ENCODE measurements at places on chromosomes 5 and 9.
A peak's percentile ranks its signal among the peaks of the same experiment; 100 is the strongest.

DNA sequence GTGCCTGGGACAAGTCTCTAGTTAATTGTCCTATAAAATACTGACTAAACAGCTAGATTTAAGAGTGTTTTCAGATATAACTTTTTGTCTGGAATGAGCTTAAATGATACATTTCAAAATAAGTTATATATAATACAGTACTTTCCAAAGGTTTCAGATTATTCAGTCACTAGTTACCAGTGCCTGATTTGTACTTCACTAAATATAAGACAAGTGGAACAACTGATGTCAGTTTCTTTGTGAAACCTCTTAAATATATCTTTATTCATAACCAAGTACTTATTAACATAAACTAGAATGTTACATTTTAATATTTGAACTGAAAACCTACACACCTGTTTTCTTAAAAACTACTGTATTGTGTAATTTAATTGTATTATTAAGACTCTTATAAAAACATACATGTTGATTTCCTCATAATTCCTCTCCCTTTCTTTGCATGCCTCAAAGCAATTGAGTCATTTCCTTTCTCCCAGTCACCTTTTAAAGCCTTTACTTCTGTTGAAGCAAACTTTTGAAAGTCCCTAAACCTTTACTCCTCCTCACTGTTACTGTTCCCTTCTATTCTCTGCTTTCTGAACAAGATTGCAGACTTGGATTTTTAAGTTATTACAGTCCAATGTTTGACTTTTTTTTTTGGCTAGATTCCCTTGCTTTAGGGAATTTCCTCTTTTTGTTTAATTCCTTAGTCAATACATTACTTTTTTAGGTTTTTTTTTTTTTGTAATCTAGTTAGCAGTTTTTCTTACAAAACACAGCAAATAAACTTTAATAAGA lies 8.7 kb upstream of the SEMA6A start:
- no peak for DNase-seq

DNA sequence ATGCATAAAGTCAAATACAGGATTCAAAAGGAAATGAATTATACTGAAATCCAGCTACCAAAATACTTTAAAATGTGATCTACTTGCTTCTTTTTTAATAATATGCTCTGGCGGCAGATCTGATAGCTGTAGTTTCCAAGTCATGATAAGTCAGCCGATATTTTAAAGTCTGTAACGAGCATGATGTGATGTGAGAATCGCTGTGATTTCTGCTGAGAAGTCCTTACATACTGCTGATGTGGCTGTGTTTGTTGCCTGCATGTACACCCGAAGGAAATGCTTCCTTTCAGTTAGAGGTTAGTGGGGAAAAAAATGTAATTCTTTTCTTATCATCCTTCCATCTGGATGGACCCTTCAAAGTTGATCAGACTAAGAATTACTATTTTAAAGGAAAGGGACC lies 4.8 kb upstream of the SEMA4D start:
- DNase-seq: no peak

- no peak for DNase-seq
Observed at GRCh38 chr5:177109810-177110209, 23.1 kb downstream of the FGFR4 start.

DNA sequence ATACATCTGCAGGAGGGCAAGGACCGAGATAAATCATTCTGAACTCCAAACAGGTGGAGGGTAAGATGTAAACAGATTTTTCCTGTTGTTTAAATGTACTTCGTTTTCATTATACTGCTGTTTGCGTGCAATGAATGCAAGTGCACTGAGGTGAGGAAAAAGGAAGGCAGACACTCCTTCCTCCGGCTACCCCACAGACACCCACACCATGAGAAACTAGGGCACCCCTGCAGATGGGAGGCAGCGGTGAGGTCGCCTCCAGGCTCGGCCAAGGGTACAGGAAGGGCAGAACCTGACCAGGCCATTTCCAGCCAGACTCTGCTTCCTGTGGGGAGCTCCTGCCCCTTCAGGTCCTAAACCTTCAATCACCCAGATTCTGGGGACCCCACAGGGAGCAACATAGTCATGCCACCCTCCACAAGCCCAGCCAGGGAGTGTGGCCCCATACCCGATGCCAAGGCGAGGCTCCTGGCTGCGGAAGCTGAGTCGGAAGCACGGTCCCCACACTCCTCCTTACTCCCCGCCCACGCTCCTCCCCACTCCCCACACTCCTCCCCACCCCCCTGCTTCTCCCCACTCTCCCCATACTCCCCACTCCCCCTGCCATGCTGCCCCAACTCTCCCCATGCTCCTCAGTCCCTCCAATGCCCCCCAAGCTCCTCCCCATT lies 37.1 kb downstream of the VAV2 start:
- DNase-seq: no peak

- DNase-seq: no peak
Observed at GRCh38 chr5:2903451-2904395, 152.2 kb upstream of the IRX2 start.

DNA sequence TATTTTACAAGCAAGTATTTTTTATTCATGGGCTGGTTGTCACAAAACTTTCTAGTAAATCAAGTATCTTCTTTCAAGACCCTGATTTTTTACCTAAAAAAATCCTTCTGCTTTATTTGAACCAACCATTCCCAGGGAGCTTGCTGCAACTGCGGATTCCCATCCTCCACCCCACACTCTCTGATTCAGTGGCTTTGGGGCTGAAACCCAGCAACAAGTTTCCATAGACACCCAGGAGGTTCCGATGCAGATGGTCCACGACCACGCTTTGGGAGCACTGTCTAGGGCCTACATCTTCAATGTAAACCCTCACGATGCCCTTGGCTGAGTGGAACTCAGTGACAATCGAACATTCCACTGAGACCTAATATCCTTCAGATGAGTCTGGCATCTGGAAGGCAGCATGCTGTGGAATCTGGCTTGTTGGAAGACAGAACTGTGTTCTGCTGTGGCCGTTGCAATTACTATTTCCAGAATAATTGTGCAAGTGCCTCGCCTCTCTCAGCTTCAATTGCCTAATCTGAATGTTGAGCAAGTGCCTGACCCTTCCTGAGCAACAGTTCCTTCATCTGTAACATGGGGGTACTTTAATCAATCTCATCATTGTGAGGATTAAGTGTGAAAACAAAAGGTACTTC lies 105.1 kb downstream of the INSYN2B start:
- no peak for DNase-seq

DNA sequence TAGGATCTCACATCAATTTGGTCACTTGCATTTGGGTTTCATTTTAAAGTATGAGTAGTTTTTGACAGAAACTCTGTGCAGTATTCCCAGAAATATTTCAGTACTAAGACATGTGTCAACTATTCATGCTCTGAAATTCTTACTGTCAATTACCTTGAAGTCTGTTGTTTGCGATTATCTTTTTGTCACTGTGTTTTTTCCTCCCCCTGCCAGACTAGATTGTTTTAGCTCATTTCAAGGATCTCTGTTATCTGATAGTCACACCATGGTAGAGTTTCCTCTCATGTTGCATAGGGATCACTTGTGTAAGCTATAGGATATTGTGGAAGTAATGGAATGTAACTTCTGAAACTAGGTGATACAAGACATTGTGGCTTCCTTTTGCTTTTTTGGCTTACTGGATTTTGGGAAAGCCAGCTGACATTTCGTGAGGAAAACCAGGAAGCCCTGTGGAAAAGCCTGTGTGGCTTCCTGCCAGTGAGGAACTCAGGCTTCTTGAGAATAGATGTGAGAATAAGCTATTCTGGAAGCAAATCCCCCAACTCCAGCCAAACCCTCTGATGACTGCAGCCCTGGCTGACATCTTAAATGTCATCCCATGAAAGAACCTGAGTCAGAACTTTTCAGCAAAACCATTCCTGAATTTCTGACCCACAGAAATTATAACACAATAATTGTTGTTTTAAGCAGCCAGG lies 122.2 kb downstream of the FGF10 start:
- peak; percentile 31 for DNase-seq

DNA sequence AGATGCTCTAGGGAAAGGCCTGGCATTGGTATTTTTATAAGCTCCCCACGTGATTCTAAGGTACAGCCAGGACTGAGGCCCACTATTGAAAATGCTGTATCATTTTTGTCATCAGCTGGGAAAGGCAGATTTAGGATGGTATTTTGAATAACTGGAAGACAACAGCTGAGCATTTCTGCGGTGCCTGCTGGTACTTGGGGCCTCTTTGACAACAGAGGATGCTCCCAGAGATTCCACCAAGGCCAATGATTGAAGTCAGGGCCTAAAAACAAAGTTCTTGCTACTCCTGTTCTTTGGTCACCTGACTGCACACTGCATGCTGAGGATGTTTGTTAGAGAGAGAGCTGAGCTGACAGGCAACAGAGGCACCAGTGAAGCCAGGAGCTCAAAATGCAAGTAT lies 8.1 kb downstream of the FBLL1 start:
- no peak for DNase-seq

- no peak for DNase-seq
Observed at GRCh38 chr5:130206686-130207085, 302.4 kb downstream of the CHSY3 start.

- no peak for DNase-seq
Observed at GRCh38 chr5:115842952-115843351, 1.2 kb downstream of the AP3S1 start.

- no peak for DNase-seq
Observed at GRCh38 chr5:56918054-56918453, 8.7 kb downstream of the SETD9 start.

DNA sequence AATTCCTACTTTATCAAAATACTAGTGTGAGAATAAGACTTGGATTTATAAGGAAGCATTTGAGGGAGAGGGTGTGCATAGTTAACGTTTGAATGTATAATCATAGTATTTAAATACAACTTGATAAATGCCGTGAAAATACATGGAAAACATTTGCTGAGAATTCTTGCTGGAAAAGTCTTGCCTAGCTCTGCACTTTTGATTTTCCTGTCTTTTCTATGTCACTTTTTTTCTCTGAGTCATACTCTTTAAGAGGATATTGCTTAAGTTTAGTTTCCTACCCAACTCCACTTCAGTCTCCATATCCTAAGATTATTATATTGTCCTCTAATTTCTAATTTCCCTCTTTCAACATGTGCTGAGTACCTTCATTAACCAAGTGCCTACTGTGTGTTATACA lies 616.6 kb upstream of the SEMA6A start:
- no peak for DNase-seq

DNA sequence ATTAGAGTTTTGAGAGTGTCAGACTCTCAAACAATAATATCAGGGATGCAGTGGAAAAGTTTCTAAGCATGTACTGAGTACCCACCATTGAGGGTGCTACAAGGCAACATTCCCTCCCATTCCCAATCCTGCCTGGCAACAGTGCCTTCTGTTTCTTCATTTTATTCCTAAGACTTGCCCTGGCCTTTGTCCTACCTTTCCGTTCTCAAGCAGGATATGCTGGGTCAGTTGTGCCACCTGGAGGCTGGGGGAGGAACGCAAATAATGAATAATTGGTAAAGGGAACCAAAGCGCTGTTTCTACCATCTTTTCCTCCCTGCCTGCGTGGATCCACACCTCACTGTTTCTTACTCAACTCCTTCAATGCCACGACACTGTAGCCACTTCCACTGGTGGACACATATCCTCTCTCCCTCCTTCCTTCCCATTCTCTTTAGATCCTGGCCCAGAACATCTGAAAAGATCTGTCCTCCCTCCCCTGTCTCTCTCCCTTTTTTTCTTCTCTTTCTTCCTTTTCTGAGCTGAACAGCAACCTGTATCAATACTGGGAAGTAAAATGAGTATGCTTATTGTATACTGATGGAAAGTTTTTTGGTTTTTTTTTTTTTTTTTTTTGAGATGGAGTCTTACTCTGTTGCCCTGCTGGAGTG lies 149.5 kb downstream of the C9orf152 start:
- peak; percentile 56 for DNase-seq

- DNase-seq: peak; percentile 18
Observed at GRCh38 chr5:147453875-147454814, 55.7 kb downstream of the DPYSL3 start.

- peak; percentile 21 for DNase-seq
Observed at GRCh38 chr9:72041775-72042194, 18.6 kb downstream of the C9orf57 start.

DNA sequence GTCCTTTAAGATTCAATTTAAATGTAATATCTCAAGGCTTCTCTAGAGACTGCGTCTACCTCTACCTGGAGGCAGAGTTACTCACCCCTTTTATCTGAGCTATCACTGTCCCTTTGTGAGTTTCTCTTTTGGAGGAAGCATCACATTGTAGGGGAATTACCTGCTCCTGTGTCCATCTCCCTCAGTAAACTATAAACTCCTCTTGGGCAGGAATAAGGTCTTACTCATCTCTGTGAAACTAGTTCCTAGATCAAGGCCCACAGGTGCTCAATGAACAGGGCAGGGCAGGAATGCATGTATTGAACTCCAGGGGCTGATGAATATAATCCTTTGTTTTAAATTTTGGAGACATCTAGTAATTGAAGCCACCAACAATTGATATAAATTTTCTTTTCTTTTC lies 139.8 kb upstream of the ERCC6L2 start:
- DNase-seq: no peak

DNA sequence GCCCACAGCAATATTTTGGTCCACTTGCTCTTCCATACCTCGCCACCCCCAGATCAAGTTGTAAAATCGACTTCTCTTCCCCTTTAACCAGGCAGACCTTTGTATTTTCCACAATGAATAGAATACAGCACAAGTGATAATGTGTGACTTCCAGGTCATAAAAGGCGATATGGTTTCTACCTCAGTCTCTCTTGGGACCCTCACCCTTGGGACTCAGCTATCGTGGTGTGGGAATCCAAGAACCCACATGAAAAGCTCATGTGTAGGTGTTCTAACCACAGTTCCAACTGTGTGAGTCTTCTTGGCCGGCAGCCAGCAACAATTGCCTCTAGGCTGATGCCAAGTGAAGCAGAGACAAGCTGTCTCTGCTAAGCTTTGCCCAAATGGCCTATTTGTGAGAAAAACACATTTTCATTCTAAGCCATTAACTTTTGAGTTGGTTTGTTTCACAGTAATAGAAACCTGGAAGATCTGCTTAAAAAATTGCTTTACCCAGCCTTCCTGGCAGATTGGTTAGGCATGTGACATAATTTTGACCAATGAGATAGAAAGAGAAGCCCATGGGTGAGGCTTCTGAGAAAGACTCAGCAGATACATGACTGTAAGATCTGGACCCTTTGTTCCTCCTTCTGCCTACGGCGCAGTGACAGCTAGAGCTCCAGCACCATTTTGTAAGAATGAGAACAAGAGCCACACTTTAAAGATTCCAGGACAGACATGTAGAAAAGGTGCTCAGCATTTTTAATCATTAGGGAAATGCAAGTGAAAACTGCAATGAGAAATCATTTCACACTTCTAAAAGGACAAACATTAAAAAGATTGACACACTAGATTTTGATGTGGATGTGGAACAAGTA lies 18.3 kb upstream of the MLLT3 start:
- peak; percentile 85 for DNase-seq

Data from OCI-M1 (cell line).